ENCODE measurements at places on chromosomes 4 and X. TPM values are rescaled to one million over a fixed set of nuclear protein-coding genes. Genes with fewer than 3 reads are reported as not detected.

Gene PDGFRA
- 157 TPM for total RNA-seq

Gene HPSE
- total RNA-seq, result 0.28 TPM

Gene PCDH19
- total RNA-seq, result not detected

Gene ITIH6
- not detected for total RNA-seq

Gene GPR50
- not detected for total RNA-seq

Gene F9
- not detected for total RNA-seq

Gene WAS
- not detected for total RNA-seq

DNA sequence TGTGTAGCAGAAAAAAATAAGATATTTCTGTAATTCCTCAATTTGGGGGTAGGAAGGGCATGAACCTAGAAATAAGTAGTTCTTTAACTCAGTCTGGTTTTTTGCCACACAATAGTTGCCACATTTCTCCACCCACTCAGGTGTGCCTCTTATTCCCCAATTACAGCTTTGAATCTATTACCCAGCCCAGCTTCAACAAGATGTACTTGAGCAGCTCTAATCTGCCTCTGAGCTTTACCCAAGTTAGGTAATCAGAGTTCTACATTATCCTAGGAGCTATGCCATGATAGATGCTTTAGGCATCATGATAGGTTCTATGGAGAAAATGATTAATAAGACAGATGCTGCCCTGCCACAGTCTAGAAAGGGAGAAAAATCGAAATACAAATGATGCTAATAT, 117.4 kb upstream of the GPRIN3 start:
- H3K27ac ChIP-seq, result no peak overlapping the region
- no peaks in the 10 kb centered on the region for H3K36me3 ChIP-seq
- no peak for DNase-seq
- H3K4me1 ChIP-seq, result no peaks in the 10 kb centered on the region

DNA sequence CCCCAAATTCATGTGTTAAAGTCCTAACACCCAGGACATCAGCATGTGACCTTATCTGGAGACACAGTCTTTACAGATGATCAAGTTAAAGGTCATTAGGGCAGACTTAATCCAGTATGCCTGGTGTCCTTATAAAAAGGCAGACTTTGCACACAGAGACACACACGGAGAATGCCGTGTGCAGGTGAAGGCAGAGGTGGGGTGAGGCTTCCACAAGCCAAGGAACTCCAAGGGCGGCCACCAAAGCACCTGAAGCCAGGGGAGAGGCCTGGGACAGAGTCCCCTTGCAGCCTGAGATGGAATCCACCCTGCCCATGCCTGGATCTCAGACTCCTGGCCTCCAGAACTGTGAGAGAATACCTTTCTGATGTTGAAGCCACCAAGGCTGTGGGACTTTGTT, 26.1 kb upstream of the SORCS2 start:
- no peak overlapping the region for H3K27ac ChIP-seq
- no peaks in the 10 kb centered on the region for H3K36me3 ChIP-seq
- peaks cover 50% of the 10 kb centered on the region for H3K27me3 ChIP-seq
- no peaks in the 10 kb centered on the region for H3K4me1 ChIP-seq

DNA sequence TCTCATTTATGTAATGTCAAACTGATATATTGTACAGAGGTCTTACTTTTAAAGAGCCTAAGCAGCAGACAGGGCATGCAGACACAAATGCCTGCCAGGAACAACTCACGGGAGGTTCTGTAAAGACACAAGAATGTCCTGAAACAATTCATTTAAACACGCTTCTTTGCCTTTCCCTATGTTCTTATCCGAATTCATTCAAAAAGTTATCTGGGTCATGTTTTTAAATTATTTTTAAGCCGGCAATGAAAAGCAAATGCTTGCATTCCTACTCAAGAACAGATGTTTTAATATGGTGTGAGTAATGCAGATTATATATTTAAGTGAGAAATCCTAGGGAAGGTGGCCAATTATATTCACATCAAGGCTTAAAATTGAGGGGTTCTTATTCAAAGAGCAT, 192.6 kb downstream of the PDGFC start:
- H3K4me3 ChIP-seq, result no peak overlapping the region
- H3K4me1 ChIP-seq, result peaks cover 18% of the 10 kb centered on the region
- no peaks in the 10 kb centered on the region for H3K36me3 ChIP-seq
- H3K27me3 ChIP-seq, result no peaks in the 10 kb centered on the region
- H3K27ac ChIP-seq, result peak overlapping the region; percentile 78
- peak; percentile 59 for DNase-seq

GRCh38 chrX:150405006-150405405, 41.9 kb downstream of the MAMLD1 start:
- H3K27me3 ChIP-seq, result no peaks in the 10 kb centered on the region
- H3K27ac ChIP-seq, result no peak overlapping the region
- no peaks in the 10 kb centered on the region for H3K4me1 ChIP-seq
- H3K36me3 ChIP-seq, result no peaks in the 10 kb centered on the region

GRCh38 chrX:29496636-29497180, 718.7 kb upstream of the MAGEB2 start:
- no peaks in the 10 kb centered on the region for H3K36me3 ChIP-seq
- DNase-seq, result peak; percentile 25
- H3K27me3 ChIP-seq, result no peaks in the 10 kb centered on the region
- H3K4me3 ChIP-seq, result no peak overlapping the region
- H3K4me1 ChIP-seq, result no peaks in the 10 kb centered on the region

- peaks cover 11% of the 10 kb centered on the region for H3K4me1 ChIP-seq
- peak overlapping the region; percentile 57 for H3K27ac ChIP-seq
- peak; percentile 83 for DNase-seq
- H3K27me3 ChIP-seq, result no peaks in the 10 kb centered on the region
- no peak overlapping the region for H3K4me3 ChIP-seq
- H3K36me3 ChIP-seq, result no peaks in the 10 kb centered on the region
These were observed 234.3 kb downstream of the PALLD start for GRCh38 chr4:168731006-168731636.

GRCh38 chr4:98468709-98469108, 189.7 kb downstream of the TSPAN5 start:
- H3K36me3 ChIP-seq, result peaks cover 19% of the 10 kb centered on the region
- peaks cover 5% of the 10 kb centered on the region for H3K4me1 ChIP-seq
- H3K27me3 ChIP-seq, result no peaks in the 10 kb centered on the region
- no peak overlapping the region for H3K4me3 ChIP-seq
- peak overlapping the region; percentile 54 for H3K27ac ChIP-seq

GRCh38 chrX:9746148-9746888, 19.3 kb downstream of the GPR143 start:
- H3K36me3 ChIP-seq, result no peaks in the 10 kb centered on the region
- no peak overlapping the region for H3K4me3 ChIP-seq
- no peak overlapping the region for H3K27ac ChIP-seq
- H3K27me3 ChIP-seq, result no peaks in the 10 kb centered on the region

DNA sequence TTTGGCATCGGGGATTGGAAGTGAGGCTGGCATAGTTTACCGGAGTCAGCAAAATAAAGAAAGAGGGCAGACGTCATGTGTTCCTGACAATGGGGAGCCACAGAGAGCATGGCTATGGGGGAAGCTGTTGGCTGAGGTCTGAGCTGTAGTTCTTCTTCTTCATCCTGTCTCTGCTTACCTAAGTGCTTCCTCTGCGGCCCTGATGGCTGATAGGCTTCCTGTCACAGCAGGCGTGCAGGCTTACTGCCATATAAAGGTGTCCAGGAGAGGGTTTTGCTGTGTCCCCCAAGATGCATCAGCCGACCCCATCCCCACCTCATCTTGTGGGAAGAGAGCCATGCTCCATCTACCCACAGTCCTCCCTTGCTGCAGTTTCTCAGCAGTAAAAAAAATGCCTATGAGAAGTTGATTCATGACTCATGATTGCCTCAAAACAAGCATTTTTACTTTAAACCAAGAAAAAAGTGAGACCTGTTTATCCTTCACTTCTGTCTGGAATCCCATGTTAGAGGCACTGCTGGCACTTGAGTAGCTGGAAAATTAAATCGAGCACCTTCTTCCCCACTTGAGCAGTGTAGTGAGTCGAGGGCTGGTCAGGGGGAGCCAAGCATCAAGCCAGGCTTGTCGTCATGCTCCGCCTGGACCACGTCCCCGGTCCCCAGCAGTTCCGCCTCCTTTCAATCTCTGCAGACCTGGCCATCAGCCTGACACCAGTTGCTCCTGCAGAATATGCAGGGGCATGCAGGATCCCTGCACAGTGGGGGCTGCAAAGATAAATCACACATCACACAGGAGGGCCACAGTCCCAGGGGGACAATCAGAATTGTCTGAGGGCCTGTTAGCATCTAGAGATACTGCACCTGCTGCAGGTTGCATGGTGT, 237.8 kb downstream of the EVC2 start:
- H3K4me1 ChIP-seq, result peaks cover 7% of the 10 kb centered on the region
- no peak overlapping the region for H3K4me3 ChIP-seq
- peak; percentile 43 for DNase-seq
- no peak overlapping the region for H3K27ac ChIP-seq

- no peaks in the 10 kb centered on the region for H3K27me3 ChIP-seq
- no peaks in the 10 kb centered on the region for H3K4me1 ChIP-seq
- no peak for DNase-seq
- no peak overlapping the region for H3K27ac ChIP-seq
- no peak overlapping the region for H3K4me3 ChIP-seq
These were observed 51.6 kb upstream of the HTR2C start for GRCh38 chrX:114532111-114532805.

- peaks cover 2% of the 10 kb centered on the region for H3K4me1 ChIP-seq
- H3K4me3 ChIP-seq, result no peak overlapping the region
- H3K27me3 ChIP-seq, result peaks cover 49% of the 10 kb centered on the region
These were observed 3.4 kb downstream of the RTL5 start for GRCh38 chrX:72128183-72128834.

DNA sequence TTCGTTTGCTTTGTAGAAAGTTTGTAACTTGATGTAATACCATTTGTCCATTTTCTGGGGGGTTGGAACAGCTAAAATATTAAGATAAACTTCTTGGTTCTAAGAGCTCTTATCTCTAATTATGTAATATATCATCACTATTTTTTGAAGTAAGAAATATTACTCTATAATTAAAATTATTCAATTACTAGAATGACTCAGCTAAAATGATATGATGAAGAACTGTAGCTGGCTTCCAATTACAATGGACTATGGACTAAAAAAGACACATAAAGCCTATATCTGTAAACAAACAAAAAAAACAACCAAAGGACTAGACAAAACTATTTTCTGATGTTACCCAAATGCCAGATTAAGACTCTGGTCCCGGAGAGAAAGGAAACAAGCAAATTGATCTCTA, 569.4 kb downstream of the PCDH18 start:
- H3K36me3 ChIP-seq, result no peaks in the 10 kb centered on the region
- H3K4me1 ChIP-seq, result no peaks in the 10 kb centered on the region
- H3K4me3 ChIP-seq, result no peak overlapping the region
- no peak for DNase-seq
- H3K27me3 ChIP-seq, result no peaks in the 10 kb centered on the region

DNA sequence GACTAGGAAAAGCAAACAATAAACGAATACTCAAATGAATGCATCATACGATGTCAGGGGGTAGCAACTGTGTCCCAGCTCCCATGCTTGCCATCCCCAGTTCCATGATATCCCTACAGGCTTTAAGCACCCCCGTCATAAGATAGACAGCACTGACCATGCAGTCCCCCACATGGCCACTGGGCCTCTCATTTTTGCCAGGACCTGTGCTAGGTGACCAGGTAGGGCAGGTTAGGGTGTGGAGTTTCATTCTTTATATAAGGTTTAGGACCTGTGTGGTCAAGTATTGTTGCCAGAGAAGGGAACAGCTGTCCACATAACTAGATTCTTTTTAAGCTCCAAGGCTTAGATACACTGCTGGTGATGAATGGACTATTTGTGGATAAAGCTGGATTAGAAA, 9.7 kb downstream of the PPEF2 start:
- no peaks in the 10 kb centered on the region for H3K36me3 ChIP-seq
- peaks cover 29% of the 10 kb centered on the region for H3K27me3 ChIP-seq
- no peak overlapping the region for H3K4me3 ChIP-seq
- no peak overlapping the region for H3K27ac ChIP-seq

GRCh38 chr4:19748519-19749479, 502.9 kb upstream of the SLIT2 start:
- peak; percentile 87 for DNase-seq
- peak overlapping the region; percentile 65 for H3K27ac ChIP-seq
- H3K36me3 ChIP-seq, result no peaks in the 10 kb centered on the region
- H3K4me1 ChIP-seq, result peaks cover 4% of the 10 kb centered on the region
- no peaks in the 10 kb centered on the region for H3K27me3 ChIP-seq

DNA sequence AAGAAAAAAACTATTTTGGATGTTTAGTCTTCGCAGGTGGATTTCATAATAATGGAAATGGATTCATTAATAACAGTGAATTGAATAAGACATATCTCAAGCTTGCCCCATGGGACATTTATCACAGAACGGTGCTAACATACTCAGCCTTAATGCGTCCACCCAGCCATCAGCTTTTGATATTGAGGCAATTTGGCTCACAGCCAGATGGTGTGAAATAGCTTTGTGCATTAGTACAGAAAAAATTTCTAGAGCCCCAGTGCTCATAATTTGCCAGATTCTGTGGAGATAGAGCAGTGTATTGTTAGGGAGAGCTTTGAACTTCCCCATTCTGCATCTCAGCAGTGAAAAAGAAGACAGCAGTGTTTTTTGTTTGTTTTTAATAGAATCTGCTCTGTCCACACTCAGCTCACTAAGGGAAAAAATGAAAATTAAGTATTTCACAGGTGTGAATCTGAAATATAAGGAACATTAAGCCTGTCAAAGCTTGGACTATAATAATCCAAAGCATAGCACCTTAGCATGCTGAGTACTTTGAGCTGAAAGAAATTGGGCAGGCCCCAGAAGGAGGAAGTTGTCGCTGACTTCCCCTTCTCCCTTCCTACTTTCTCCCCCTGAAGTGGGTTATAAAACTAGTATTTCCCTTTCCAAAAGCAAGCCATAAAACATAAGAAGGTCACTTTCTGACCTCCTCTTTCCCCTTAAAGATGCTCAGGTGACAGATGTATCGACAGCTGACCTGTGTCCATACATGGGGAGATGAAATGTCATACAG, 295.8 kb downstream of the MAGEB5 start:
- no peak overlapping the region for H3K27ac ChIP-seq
- no peaks in the 10 kb centered on the region for H3K36me3 ChIP-seq
- no peak overlapping the region for H3K4me3 ChIP-seq
- no peak for DNase-seq

DNA sequence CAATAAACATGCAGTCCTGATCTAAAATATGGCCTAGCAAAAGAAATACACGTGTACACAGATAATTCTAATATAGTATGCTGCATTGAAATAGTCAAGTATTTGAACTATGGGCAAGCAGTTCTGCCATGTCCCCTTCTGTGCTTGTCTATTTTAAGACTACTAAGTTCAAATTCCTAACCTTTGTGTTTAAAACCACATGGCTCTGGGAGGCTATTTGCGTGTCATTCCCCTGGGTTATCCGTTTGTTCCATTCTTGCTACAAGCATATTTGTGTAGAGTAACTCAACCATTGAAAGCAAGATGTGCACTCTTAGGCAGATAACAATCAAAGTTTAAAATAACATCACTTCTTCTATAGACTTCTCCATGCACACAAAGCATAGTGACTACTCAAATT, 25.4 kb upstream of the TBC1D1 start:
- no peak for DNase-seq
- H3K27ac ChIP-seq, result no peak overlapping the region
- peaks cover 2% of the 10 kb centered on the region for H3K36me3 ChIP-seq
